ENCODE measurements at places on chromosomes 4 and X.

GRCh38 chr4:86484241-86484640 is 109.9 kb upstream of the PTPN13 start:
- DNase-seq: no peak

- no peak for DNase-seq
These were observed 74.7 kb downstream of the FAM47B start for GRCh38 chrX:35017284-35017683.

- no peak for DNase-seq
These were observed 3.4 kb downstream of the MAGEB5 start for GRCh38 chrX:26219351-26219750.

DNA sequence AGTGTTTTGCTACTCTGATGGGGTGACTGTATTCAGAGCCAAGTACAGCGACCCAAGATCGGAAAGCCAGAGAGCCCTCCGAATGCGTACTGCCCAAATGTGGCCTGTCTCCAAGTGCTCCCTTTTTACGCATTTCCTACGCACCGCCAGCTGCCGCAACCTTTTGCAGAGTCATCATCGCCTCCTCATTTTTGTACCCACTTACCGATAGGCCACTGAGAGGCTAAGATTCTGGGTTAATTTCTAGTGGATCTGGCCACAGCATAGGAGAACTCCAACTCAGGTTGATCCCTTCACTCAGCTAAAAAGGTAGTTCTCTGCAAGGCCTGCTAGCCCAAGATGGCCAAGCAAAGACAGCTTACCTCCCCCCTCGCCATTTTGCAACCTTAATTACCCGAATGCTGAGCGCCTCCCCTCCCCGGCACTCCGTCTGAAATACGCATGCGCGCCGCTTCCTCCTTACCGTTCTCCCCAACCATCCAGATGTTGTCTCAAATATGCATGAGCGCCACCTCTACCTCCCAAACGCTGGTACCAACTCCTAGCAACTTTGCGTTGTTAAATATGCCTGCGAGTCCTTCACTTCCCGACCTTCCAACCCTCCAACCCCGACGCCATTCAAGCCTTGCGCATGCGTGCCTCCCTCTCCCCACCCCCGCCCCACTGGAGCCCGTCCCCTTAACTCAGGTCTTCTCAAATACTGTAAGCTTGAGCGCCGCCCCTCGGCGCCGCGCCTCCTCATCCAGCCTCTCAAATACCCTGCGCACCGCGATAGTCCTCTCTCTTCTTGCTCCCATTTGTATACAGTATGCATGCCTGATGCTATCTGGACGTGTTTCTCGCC is 11.8 kb upstream of the ZCCHC13 start:
- DNase-seq: peak; percentile 85

- no peak for DNase-seq
These were observed 34.3 kb downstream of the ATP10D start for GRCh38 chr4:47519239-47519883.

All from CD4-positive, alpha-beta T cell treated with Interleukin-12 subunit alpha and Interleukin-12 subunit beta, for 1 hour (primary cell).